Stimulated activated CD8-positive, alpha-beta memory T cell treated with anti-CD3 and anti-CD28 coated beads, Interleukin-12 subunit alpha, Interleukin-12 subunit beta, amount 100 ng/mL, for 4 hours (primary cell): ENCODE measurements at places on chromosomes 11 and 22.
A peak's percentile ranks its signal among the peaks of the same experiment; 100 is the strongest.

GRCh38 chr11:117096201-117096991 is 1.8 kb downstream of the SIK3 start:
- no peak for DNase-seq

- DNase-seq = no peak
Observed at GRCh38 chr11:36501236-36501635, 8.8 kb downstream of the TRAF6 start.

- no peak for DNase-seq
Observed at GRCh38 chr11:93560199-93560932, 17.2 kb upstream of the SMCO4 start.

DNA sequence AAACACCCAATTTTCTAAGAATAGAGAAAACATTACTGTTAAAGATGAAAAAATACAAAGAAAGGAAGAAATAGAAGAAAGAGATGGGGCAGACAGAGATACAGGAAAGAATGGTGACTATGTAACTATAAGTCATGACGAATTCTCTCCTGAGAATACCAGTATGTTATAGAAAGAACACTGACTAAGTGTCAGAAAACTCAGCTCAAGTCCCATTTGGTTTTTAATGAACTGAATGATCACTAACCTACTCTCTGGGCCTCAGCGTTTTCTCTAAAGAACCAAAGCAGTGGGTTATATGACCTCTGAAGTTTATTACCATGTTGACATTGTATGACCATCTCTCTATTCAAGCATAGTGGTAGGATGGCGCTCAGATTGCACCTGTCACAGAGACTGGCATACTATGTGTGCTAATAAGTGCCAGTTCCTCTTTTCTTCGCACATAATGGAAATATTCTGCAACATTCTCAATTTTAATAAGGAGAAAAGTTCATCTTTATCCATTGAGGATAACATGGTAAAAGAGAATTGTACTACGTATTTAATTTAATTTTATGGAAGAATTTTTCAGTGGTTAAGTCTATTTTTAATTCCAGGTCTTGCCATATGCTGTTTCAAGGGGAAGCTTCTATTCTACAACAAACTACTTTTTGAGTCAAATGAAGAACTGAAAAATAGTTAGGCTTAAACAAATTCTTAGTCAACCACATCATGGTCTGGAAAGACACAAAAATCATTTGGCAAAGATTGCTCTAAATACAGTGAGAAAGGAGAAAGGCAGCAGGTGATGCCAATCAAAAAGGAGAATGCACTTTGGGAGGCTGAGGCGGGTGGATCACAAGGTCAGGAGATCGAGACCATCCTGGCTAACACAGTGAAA is 25.0 kb upstream of the EED start:
- DNase-seq = no peak

- DNase-seq = peak; percentile 55
Observed at GRCh38 chr22:25404928-25405816, 159.3 kb upstream of the GRK3 start.

DNA sequence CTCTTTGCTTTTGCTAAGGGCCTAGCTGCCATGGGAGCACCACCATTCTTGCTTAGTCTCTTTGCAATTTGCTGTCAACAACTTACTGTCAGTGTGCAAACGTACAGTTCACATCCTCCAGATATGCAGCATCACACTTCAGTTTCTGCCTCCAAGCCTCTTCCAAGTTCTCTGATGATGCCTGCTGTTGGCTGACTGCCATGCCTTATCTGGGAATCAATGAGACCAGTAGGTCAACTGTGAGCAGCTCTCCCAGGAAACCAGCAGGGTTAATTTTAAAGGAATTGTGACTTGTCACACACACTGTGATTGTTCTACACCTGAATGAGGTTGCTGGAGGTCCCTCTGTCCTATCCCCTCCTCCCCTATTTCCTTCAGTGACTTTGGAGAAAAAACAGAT is 56.0 kb downstream of the COPB1 start:
- DNase-seq = no peak

GRCh38 chr11:10856689-10857458 is 979 bp downstream of the ZBED5 start:
- DNase-seq = no peak

DNA sequence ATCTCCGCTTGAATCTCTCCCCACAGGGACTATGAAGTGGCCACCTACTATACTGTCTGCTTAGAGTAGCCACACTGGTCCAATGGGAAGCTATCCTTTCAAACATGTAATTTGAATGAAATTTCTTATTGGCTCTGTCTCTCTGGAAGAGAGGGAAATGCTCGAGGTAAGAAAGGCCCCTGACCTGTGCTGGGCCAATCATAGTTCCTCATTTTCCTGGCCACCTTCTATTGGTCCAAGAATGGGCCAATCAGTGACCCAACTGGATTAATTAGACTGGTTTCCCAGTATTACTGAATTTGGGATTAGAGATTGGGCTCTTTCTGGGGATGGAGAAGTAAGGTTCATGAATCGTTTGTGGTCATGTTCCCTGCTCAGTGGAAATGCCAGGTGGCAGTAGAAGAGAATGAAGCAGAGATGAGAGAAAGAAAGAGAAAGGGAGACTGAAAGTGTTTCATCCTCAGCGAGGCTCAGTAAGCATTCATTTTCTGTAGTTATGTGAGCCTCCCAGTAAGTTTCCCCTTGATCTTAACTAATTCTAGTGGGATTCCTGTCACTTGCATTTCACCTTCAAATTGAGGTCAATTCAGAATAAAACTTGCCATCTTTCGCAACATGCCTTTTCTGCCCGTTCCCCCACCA is 8.4 kb upstream of the MMP20 start:
- DNase-seq = no peak

- DNase-seq = no peak
Observed at GRCh38 chr11:131925829-131926228, 555.4 kb downstream of the NTM start.

DNA sequence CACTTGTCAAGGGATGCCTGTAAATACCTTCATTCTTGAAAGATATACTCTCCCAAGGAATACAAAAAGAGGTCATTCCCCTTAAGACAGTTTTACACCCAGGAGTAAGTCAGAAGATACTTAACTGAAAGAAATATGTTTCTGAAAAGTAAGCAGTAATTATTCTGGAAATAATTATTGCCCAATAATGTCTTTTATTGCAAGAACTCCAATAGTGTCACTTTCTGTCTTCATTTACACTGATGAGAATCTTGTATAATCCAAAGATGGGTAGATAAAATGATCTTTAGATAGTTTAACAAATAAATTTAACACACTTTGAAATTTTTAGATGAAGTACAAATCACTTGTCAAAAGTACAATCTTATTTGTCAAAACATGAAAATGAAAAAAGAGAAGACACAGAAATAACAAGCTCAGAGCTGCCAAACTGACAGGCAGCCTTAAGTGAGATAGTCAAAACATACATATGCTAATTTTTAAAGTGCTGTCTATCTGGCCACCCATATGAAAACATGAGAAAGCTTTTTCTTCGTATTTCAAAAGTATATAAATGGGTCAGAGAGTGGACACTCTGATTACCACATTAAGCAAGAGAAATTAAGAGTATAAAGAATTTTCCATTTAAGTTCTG is 225.1 kb downstream of the TTC28 start:
- no peak for DNase-seq

- DNase-seq = no peak
Observed at GRCh38 chr22:29469755-29470154, 10.3 kb upstream of the NEFH start.

DNA sequence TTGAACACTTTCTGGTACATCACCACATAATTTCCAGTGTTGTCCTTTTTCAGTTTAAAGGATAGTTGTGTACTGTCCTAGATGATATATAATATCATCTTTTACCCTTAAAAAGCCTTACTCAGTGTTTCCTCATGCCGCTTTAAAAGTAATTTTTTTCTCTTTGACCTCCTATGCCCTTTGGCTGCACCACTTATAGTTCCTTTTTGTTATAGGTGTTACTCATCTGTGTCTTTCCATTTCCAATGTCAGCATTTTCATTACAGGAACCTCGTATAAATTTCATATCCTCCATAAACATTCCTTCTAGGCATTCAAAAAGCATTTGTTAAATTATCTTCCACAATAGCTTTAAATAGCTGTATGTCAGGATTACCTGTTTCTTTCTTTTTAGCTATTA is 40.8 kb downstream of the USP47 start:
- no peak for DNase-seq

DNA sequence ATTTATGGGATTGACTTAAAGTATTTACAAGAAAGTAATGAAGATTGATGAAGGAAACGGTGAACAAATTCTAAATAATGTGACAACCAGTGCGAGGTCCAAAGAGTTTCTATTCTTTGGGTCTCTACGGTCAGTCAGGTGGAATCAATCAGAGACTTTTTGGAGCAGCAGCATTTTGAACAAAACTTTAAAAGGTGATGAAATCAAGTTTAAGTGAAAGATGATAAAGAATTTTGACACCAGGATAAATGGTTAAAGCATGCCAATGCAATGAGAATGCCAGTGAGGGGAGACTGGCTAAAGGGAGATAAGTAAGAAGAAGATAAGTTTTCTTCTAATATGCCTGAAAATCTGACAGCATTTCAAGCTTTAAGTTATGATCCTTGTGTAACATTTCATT is 67.9 kb downstream of the DCUN1D5 start:
- no peak for DNase-seq

DNA sequence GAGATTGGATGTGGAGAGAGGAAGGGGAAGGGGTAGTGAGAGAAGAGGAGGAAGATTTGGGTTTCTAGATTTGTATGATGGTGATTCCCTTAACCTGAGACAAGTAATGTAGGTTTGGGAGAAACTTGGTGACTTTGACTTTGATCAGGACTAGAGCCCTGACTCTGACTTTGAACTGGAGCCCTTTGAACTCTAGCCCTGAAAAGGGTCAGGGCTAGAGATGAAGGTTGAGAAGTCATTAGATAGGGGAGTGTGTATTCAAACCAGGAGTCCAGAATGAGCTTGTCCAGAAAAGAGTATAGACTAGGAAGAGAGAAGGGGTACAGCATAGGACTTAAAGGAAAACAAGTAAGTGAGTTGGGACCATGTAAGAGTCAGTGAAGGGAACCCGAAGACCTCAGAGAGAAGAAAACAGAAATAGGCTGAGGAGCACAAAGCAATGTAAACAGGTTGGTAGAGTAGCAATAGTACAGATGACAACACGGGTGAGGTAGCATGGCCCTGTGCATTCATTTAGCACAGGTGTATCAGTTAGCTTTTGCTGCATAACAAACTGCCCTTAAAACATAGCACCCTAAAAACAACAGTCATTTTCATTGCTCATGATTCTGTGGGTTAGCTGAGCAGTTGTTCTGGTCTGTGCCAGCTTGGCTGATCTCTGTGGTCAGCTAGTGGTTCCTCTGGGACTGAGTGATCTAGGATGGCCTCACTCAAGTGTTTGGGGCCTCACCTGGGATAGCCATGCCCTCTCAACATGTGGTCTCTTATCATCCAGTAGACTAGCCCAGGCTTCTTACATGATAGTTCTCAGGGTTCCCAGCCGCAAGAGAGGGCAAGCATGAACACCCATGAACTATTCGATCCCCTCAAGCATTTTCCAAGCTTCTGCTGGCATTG is 43.1 kb downstream of the C22orf31 start:
- no peak for DNase-seq

DNA sequence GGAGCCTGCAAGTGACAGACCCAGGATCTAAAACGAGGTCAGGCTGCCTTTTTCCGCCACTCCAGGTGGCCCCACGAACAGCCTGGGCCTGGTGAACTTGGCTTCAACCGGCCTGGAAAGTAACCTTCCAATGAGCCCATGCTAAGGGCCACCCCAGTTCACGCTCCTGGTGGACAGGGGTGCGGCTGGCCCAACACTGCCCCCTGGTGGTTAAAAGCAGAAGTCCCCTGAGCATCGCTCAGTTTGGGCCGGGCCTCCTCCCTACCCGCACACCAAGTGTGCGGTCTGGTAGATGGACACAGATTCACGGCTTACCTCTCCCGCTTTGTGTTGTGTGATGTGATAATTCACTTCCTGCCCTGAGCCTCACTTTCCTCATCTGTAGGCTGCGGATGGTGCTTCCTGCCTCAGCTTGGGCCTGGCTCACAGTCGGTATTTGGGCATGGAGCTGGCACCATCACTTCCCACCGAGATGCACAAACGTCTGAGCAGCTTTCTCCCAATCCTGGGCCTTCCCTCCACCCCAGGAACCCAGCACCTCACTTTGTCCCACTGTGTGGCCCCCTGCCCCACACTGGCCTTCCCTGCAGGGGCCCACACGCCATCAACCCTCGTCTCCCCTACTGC is 13.7 kb upstream of the SEC14L3 start:
- DNase-seq = peak; percentile 54

DNA sequence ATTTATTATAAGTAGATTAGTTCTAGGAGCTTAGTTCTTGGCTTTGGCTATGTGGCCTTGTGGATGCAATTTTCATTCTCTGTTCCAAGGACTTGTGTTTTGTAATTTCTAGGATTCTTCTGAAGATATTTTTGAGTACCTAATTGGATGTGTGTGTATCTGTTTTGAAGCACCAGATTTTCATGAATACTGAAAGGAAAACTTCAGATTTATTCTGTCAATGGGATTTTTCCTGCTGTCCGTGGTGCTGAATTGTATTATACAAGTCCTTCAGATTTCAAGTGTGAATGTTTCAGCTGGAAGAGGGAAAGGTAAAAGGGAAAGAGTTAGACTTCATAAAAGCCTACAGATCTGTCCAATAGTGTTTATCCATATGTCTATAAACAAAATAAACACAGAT is 18.2 kb upstream of the SYN3 start:
- no peak for DNase-seq

DNA sequence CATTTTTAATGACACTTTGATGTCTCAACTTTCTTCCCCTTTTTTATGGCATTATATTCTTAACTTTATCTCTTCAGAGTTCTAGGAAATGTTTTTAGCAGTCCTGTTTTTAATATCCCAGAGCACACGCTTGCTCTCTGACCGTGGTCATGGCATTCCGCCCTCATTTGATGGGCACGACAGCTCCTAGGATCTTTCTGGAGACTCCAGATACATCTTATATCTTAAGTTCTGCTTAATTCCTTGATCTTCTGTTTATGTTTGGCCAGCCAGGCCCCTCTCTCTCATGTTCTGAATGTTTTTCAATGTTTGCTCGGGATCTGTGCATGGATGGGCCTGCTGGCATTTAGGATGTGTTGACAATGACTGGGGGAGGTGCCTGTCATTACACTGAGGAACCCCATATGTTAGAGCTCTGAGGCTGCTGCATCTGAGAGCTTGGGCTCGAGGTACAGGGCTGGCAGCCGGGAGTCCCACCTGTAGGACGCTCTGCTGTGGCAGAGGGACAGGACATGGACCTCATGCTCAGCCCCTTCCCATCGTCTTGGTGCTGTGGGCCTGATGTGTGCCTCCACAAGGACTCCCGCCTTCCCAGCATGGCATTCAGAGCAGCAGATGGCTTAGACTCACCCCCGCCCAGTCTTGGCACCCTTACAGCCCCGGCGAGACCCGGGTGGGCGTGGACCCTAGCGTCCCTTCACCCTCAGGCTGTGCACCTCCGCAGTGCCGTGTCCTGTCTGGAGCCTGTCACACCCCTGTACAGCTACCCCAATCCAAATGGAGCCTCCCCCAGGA is 75.0 kb downstream of the CDKN1C start:
- no peak for DNase-seq

- no peak for DNase-seq
Observed at GRCh38 chr11:61985869-61986268, 18.4 kb upstream of the FTH1 start.
